ENCODE measurements at places on chromosomes 6 and 20. TPM values are rescaled to one million over a fixed set of nuclear protein-coding genes. Genes with fewer than 3 reads are reported as not detected.

Gene THEMIS
- 0.38 TPM for total RNA-seq

GRCh38 chr6:41763470-41763869 is 16.2 kb downstream of the FRS3 start:
- DNase-seq = no peak

- no peak for DNase-seq
Observed at GRCh38 chr6:114000069-114000468, 29.1 kb upstream of the HDAC2 start.

GRCh38 chr20:44828640-44829039 is 18.3 kb upstream of the RIMS4 start:
- DNase-seq = no peak

DNA sequence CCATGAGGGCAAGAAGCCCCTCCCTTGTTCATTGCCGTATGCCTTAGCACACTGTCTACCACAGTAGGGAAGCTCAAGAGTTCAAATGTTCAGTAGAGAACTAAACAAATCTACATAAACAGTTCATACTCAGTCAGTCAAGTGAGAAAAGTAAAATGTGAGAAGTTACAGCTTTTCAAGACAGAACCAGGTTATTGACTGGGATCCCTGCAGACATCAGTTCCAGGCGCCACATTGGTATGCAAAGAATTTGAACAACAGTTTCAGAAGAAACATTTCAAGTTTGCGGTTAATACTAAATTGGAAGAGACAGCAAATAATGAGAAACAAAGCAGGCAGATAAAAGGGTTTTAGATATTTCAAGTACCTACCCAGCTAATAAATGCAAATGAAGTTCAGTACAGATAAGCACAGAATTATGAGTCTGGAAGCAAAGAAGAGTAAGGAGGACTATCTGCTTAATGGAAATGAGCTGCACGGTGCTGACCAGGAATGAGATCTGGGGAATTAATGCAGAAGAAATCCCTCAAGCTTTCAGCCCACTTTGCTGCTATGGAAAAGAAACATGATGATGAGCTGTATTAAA is 246.2 kb downstream of the HACE1 start:
- DNase-seq = peak; percentile 19

GRCh38 chr6:20706238-20706938 is 172.1 kb downstream of the CDKAL1 start:
- DNase-seq = no peak

DNA sequence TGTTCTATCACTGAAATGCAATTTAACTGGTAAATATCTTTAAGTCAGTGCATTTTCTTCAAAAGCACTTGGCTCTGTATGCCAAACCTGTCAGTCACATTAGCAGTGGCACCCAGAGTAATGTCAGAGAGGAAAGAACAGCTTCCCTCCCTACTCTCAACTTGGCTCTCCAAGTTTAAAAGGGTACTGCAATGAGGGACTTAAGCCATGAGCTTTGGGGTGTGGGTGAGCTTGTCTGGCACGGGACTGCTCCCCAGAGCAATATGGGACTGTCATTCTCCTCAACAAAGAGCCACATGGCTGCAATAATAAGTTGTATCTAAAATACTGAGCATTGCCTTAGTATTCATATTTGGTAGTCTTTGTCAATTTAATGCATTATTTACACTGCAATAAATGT is 4.0 kb downstream of the GCM2 start:
- DNase-seq = no peak

- DNase-seq = peak; percentile 83
Observed at GRCh38 chr6:145633981-145634627, 101.2 kb downstream of the EPM2A start.

GRCh38 chr6:99402448-99402847 is 8.5 kb upstream of the COQ3 start:
- DNase-seq = no peak

GRCh38 chr20:17537959-17538358 is 6.8 kb upstream of the BFSP1 start:
- DNase-seq = no peak

DNA sequence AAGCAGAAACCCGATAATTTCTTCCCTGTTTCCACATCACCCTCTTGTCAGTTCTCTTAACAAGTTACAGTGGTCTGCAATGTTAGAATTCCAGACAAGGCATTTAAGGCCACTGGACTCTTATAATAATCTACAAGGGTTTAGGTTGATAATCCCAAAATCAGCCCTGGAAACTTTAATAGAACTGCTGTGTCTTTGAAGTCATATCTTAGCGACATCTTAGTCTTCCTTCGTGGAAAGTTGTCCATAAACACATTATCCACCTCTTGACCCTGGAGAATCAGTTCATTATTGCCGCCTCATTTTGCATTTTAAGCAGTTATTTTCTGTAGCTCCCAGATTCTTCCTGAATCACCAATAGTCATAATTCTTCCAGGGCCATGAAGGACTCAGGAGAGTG is 108.6 kb upstream of the PLCB4 start:
- DNase-seq = no peak

DNA sequence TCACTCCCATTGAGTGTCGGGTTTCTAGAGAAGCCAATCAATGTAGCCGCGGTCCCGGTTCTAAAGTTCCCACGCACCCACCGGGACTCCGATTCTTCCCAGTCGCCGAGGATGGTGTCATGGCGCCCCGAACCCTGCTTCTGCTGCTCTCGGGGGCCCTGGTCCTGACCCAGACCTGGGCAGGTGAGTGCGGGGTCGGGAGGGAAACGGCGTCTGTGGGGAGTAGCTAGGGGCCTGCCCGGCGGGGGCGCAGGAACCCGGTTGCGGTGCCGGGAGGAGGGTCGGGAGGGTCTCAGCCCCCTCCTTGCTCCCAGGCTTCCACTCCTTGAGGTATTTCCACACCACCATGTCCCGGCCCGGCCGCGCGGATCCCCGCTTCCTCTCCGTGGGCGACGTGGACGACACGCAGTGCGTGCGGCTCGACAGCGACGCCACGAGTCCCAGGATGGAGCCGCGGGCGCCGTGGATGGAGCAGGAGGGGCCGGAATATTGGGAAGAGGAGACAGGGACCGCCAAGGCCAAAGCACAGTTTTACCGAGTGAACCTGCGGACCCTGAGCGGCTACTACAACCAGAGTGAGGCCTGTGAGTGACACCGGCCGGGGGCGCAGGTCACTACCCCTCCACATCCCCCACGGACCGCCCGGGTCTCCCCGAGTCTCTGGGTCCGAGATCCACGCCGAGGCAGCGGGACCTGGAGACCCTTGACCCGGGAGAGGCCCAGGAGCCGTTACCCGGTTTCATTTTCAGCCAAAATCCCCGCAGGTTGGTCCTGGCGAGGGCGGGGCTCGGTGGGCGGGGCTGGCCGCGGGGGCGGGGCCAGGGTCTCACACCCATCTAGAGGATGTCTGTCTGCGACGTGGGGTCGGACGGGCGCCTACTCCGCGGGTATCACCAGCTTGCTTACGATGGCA is 35.2 kb upstream of the HLA-G start:
- peak; percentile 34 for DNase-seq

- no peak for DNase-seq
Observed at GRCh38 chr6:161486361-161487216, 212.7 kb upstream of the AGPAT4 start.

Gene FITM2
- total RNA-seq = 11.4 TPM

Gene HCRTR2
- total RNA-seq = not detected

Gene MRAP2
- 0.76 TPM for total RNA-seq

DNA sequence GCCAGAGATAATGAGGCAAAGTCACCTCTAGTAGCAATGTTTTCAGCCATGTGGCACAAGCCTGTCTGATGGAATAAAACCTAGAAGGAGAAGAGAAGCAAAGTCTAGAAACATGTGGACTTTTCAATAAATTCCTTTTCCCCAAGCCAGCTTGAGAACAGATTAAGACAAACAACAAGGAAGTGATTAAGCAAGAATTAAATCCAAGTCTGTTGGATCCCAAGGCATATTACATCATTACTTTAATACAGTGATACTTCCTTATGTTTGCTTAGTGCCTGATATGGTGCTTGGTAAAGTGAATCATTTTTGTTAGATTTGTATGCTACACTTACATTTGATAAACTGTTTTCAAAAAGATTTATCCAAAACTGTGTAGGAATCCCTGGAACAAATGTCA is 260.3 kb upstream of the FAM83B start:
- no peak for DNase-seq

GRCh38 chr6:90229331-90230010 is 67.2 kb downstream of the BACH2 start:
- no peak for DNase-seq

Gene HLA-DRA
- 951 TPM for total RNA-seq

Gene CGA
- total RNA-seq = not detected

DNA sequence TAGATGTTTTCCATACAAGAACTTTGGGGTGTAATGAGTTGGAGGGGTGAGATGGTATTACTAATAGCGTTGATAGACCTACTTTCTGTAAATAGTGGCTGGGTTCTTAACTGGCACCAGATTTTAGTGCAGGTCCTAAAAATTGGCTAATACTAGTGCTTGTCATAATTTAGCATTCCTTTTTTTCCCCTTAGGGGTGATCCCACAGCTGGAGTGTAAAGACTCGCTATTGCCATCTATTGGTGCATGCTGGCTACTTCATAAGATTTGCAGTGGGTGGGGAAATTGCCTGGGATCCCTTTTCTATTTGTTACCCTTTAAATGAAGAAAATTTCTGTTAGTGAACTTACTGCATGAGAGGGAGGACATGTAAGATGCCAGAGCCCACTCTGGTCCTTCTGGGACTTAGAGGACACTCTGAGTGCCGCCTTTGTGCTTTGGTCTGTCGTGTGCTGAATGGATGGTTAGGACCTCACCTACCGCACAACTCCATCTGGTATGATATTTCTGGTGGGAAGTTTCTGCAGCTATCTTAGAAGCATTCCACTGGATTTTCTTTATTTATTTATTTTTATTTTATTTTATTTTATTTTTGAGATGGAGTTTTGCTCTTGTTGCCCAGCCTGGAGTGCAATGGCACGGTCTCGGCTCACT is 195.5 kb downstream of the JARID2 start:
- no peak for DNase-seq

Gene CCN6
- not detected for total RNA-seq

Gene SLC44A4
- 37.5 TPM for total RNA-seq

GRCh38 chr20:32664012-32664677 is 9.6 kb downstream of the C20orf203 start:
- no peak for DNase-seq

GRCh38 chr6:133240511-133241085 is 559 bp upstream of the EYA4 start:
- DNase-seq = peak; percentile 27

DNA sequence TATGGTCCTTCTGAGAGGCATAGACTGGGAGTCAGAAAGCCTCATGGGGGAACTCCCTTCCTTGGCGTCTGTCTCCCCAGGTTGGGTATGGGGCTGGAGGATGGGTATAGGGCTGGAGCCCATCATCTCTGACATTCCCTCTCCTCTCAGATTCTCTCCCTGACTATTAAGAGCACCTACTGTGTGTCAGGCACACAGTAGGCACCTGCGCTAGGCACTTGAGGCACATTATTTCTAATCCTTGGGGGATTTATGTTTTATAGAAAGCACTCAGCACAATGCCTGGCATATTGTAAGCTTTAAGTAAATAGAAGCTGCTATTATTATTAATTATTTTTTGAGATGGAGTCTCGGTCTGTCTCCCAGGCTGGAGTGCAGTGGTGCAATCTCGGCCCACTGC is 76.3 kb downstream of the CD40 start:
- DNase-seq = no peak

- DNase-seq = no peak
Observed at GRCh38 chr6:145042559-145042958, 692.8 kb downstream of the EPM2A start.

- DNase-seq = no peak
Observed at GRCh38 chr6:16265351-16266341, 27.3 kb downstream of the GMPR start.

- no peak for DNase-seq
Observed at GRCh38 chr6:32883789-32884188, 29.8 kb downstream of the PSMB9 start.

- no peak for DNase-seq
Observed at GRCh38 chr6:126481319-126481718, 141.4 kb downstream of the CENPW start.

DNA sequence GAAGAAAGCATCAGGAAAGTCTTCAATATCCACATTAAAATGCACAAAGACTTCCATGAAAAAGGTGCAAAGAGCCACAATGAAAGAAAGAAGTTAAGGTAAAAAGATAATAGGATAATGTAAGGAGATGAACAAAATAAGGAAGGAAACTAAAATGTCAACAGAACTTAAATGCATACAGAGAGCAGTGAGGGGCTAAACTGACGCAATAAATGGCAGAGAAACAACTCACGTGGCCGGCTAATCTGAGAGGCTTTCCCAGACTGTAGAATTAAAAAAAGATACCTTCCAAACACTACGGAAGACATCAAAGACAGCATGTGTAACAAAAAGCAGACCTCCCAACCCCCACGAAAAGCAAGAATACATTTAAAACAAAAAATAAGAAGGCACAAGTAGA is 73.7 kb downstream of the GMDS start:
- DNase-seq = no peak

DNA sequence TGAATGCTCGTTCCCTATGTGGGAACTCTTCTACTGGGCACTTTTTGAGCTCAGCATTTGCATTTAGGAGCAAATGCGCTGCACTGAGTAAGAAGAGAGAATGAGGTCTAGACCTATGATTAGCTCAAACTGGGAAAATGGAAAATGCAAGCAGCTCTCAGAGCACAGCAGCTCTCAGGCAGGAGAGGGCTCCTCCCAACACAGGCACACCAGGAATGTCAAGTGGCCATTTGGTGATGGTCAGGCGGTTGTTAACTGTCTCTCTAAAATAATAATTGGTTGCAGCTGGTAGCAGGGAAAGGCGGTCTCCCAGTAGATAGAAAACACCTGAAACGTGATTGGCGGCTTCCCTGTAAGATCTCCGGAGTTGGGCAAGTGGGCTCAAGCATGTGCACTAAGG is 162.0 kb upstream of the ECI2 start:
- no peak for DNase-seq

DNA sequence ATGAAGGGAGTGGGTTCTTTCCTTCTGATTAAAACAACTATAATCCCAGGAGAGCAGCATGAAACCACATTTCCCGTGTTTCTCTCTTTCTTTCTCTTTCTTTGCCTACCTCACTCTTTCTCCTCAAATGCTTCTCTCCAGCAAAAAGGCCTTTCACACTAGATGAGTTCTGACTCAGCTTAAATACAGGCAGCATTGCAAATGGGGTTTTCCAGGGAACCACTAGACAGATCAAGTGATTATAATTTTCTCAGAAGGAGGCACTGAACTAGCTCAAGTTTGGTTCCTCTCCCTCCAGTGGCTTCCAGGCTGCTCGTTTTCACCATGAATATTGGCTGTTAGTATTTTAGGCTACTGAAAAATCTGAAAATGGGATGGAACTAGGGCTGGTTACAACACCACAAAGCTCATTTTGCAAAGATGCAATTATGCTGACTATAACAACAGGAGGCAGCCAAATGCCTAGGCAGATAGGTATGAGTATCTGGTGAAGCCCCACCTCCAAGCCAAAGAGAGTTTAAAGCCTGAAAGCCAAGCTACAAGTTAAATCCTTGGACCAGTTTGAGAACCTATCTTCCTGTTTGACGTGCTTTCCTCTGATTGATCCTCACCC is 260.0 kb downstream of the MMUT start:
- DNase-seq = no peak

GRCh38 chr6:149213829-149214228 is 103.7 kb upstream of the TAB2 start:
- no peak for DNase-seq

Gene HRH3
- not detected for total RNA-seq
